AG09319 (cell line): ENCODE measurements at places on chromosomes 5 and 9.

- DNase-seq = no peak
Observed at GRCh38 chr9:103266064-103266463, 270.9 kb downstream of the CYLC2 start.

- no peak for DNase-seq
Observed at GRCh38 chr5:157530226-157530972, 45.2 kb downstream of the ADAM19 start.

DNA sequence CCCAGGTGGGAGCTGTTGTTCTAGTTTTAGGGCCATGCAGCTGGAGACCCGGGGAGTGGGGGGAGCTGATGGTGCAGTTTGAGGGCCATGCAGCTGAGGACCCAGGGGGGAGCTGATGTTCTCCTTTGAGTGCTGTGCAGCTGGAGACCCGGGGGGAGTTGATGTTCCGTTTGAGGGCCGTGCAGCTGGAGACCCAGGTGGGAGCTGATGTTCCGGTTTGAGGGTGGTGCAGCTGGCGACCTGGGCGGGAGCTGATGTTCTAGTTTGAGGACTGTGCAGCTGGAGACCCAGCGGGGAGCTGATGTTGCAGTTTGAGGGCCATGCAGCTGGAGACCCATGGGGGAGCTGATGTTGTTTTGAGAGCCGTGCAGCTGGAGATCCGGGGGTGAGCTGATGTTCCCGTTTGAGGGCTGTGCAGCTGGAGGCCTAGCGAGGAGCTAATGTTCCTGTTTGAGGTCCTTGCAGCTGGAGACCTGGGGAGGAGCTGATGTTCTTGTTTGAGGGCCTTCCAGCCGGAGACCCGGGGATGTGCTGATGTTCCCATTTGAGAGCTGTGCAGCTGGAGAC lies 14.6 kb downstream of the PDCD6 start:
- DNase-seq = no peak

GRCh38 chr5:126219616-126220015 lies 203.6 kb upstream of the GRAMD2B start:
- no peak for DNase-seq

DNA sequence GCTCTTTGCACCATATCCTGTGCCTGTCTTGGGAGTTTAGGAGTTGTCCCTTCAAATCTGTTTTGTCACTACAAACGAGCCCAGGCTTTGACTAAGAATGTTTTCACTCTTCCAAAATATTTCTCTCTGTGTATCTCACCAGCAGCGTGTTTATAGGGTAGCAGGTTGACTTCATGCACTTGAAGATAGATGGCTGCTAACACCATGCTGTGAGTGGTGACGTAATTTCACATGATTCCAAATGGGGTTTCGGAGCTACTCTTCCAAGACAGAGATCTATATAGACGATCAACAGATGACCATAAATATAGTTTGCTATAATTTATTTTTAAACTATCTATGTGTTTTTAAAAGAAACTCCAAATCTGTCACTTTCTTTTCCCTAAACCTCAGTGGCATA lies 30.6 kb downstream of the RORB start:
- DNase-seq = no peak

GRCh38 chr9:90555351-90556057 lies 87.1 kb downstream of the DIRAS2 start:
- DNase-seq = no peak
